AG08395 (cell line): ENCODE measurements at places on chromosomes 11 and 22.

DNA sequence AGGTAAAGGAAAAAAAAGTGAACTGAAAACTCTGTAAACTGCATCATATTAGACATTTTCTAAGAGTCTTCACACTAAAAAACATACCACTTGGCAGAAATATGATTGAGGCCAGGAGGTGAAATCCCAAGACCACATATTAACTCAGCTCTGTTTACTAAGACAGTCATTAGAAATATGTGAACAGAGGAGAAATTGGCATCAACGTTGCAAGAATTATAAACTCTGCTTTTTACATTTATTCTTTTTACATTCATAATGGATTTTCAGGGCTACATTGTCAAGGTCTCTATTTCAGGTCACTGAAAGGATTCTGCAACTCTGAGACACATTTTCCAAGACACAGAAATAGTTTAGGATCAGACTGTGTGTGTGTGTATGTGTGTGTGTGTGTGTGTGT is 1364.0 kb downstream of the LRRC4C start:
- no peak for DNase-seq

GRCh38 chr22:36213586-36213985 is 12.0 kb upstream of the APOL4 start:
- DNase-seq: no peak

- no peak for DNase-seq
These were observed 13.7 kb upstream of the KIAA0930 start for GRCh38 chr22:45254388-45254787.

DNA sequence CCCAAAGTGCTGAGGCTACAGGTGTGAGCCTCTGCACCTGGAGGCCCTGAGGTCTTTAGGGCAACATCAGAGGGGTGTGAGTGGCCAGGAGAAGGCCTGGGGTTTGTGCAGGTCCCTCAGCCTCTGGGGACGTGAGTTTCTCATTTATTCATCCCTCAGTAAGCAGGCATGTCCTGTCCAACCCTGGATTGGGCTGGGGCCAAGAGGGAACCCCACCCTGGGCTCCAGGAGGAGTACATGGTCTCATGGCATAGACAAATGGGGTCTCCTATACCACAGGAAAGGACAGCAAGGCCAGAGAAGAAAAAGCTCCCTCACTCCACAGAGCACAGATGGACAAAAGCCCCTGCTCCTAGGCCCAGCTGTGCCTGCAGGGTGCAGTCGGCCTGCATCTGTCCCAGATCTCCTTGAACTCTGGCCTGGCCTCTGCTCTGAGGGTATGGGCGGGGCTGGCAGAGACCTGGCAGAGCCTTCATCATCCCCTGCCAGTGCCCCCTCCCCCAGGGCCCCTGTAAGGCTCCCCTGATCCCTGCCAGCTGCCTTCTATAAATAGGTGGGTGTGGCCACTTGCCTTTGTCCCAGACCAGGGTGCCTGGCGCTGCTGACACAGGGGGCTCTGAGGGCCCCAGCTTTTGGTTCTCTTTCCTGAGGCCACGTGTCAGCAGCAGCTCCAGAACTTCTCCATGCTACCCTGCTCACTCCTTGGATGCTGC is 34.6 kb downstream of the A4GALT start:
- no peak for DNase-seq

- DNase-seq: no peak
These were observed 25.0 kb upstream of the CRTAM start for GRCh38 chr11:122813176-122813893.

DNA sequence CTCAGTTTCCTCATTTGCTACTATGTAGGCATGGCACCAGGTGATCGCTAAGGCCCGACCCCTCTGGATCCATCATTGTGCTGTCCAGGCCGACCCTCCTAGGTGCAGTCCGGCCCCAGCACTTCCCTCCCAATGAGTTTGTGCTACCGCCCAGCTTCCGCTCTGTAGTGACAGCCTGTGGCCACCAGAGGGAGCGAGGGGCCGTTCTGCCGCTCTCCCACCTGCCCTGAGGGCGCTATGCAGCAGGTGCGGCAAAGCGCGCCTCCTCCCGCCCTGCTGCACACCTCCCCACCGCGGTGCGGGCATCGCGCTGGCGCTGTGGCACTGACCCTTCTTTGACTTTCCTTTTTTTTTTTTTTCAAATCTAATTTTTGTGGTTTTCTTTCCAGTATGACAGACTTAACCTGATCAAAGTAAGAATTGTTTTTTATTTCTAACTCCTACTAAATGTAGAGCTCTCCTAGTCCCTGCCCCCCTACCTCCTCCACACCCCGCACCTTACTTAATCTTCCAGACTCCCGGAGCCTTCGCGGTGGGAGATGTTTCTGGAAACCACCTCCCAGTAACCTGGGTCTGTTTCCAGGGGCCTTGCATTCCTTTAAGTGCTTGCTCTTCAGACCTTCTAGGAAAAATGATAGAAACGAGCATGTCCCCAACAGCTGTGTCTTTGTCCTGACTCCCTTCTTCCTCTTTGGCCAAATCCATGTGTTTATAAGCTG is 73.7 kb downstream of the SCN3B start:
- DNase-seq: peak; percentile 67

GRCh38 chr11:68293708-68294107 is 18.7 kb upstream of the LRP5 start:
- DNase-seq: no peak

DNA sequence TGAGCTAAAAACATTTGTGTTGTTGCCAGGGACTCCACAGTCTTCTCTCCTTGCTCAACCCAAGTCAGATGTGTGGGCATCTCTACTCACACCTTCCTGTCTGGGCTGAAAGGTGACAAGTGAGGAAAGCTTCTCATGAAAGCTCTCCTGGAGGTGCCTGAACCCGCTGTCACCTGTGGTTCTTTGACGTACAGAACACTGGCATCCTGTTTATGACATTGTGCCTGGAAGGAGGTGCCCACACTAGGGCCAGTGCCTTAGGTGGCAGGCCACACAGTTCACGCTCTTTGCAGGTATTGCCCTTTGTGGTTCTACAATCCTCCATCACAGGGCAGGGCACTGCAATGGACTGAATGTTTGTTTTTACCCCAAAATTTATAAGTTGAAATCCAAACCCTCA is 108.5 kb downstream of the CD44 start:
- no peak for DNase-seq
